ENCODE measurements at places on chromosomes 11 and 22.

GRCh38 chr22:20807315-20807752 lies 33.4 kb downstream of the SERPIND1 start:
- DNase-seq, result no peak

- no peak for DNase-seq
Observed at GRCh38 chr11:67280788-67281551, 8.1 kb upstream of the ANKRD13D start.

DNA sequence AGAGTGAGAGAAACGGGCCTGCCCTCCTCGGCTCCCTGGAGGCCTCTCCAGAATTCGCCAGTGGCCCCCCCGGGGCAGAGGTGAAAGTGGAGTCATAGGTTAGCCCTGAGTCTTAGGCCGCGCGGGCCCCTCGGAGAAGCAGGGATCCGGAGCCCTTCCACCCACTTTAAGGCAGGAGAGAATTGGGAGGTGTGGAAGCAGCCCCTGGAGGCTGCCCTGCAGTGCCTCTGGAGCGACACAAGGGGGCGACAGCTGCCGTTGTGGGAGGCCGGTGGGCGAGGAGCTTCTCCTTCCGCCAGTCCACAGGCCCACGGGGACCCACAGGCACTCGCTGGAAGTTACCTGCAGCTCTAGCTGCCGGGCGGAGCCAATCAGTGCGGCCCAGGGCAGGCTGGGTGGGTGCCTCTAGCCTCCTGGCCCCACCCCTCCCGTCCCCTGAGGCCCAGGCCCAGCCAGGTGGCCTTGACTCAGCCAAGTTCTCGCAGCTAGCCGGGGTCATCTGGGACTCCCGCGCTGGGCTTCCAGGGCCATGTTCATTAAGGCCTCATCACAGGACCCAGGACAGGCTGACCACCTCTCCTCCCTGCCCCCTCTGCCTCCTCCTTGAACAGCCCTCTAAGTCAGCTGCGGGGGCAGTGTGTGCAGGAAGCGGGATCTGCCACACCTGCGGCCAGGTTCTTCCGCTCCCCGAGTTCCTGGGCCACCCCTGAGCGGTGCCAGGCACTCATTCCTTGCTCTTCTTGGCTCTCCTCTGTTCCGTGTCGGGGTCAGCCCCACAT lies 5.0 kb downstream of the DGKZ start:
- DNase-seq, result peak; percentile 51

DNA sequence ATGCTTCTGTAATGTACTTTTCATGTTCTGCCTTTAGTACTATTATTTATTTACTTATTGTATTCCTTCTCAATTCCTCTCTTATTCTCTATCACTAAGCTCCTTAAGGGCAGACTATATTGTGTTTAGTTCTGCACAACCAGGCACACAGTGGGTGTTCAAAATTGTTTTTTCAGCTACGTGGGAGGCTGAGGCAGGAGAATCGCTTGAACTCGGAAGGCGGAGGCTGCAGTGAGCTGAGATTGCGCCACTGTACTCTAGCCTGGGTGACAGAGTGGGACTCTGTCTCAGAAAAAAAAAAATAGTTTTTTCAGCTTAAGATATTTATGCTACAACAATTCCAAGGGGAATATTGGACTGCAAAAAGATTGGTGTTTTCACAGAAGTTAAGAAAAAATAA lies 17.4 kb upstream of the DDX17 start:
- DNase-seq, result no peak

DNA sequence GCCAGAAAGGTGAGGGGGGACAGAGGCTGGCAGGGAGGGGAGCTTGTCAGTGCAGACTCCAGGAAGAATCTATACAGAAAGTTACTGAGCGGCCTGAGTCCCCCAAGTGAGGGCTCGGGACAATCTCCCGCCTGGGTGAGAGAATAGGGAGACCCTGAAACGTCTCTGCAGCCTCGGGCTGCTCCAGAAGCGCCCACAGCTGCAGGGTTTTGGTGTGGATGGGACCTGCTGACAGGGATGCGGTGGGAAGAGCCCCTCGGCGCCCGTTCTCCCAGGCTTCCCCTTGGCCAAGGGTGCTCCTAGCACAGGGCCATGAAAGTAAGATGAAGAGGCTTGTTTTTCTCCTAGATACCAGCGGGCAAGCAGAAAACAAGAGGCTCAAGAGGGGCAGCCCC lies 743 bp upstream of the RCE1 start:
- peak; percentile 24 for DNase-seq

- no peak for DNase-seq
Observed at GRCh38 chr11:12354750-12355545, 22.4 kb upstream of the PARVA start.

DNA sequence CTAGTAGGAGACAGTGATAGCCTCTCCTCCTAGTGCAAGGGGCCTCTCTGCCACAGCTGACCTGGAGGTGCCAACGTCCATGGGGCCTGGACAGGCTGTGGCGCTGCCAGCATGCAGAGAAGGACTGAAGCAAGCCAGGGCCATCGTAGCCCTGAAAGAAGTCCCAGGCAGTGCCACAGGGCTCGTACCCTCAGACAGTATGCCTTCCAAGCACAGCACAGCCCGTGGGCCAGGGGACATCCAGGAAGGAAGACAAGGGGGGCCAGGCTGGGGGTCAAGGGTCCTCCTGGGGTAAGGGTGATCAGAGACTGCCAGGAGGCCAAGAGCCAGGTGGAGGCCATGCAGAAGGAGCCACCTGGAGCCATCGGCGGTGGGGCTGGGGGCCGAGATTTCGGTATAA lies 20.4 kb upstream of the MOB2 start:
- DNase-seq, result no peak

- DNase-seq, result no peak
Observed at GRCh38 chr22:42170946-42171345, 40.3 kb upstream of the CYP2D6 start.

- no peak for DNase-seq
Observed at GRCh38 chr11:92881940-92882450, 87.5 kb upstream of the MTNR1B start.

- no peak for DNase-seq
Observed at GRCh38 chr11:7518811-7519562, 5.2 kb downstream of the PPFIBP2 start.

DNA sequence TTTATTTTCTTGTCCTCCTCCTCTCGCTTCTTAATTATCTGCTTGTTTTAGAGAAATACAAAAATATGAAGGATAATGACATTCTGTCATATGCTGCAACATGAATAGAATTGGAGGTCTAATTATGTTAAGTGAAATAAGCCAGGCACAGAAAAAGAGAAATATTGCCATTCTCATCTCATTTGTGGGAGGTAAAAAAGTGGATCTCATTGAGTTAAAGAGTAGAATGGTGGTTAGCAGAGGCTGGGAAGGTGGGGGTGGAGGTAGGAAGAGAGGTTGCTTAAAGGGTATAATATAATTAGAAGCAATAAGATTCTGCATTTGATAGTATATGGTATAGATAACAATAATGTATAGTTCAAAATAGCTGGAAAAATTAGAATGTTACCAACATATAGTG lies 231.3 kb downstream of the JRKL start:
- no peak for DNase-seq

DNA sequence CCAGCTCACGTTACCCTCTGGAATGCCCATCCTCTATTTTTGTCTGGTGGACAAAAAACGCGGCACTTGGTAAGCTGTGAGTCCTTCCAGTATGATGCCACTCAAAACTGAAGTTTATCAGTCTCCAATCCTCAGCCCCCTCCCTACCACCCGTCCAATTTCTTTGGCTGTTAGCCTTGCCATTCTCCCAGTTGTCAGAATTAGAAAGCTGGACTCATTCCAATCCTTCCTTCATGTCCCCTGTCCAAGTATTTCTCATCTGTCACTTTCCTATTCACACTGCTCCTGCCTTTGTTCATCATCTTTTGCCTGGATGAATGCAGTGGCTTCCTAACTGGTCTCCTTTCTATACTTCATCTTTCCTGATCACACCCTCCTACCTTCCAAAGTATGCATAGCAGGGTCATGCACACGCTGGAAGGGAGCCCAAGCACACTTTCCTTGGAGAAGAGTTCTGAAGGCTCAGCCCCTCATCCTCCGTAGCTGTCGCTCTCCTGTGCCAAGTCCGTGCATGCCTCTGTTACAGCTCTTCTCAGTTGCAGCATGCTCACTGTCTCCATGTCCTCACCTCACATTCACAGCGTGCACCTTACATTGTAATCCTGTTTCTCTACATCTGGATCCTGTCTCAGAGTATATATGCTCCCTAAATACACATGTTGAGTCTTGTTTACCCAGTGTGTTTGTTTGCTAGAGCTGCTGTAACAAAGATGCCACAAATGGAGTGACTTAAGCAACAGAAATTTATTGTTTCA lies 19.4 kb downstream of the APLP2 start:
- DNase-seq, result no peak

- no peak for DNase-seq
Observed at GRCh38 chr22:50117168-50117762, 27.5 kb downstream of the MOV10L1 start.

DNA sequence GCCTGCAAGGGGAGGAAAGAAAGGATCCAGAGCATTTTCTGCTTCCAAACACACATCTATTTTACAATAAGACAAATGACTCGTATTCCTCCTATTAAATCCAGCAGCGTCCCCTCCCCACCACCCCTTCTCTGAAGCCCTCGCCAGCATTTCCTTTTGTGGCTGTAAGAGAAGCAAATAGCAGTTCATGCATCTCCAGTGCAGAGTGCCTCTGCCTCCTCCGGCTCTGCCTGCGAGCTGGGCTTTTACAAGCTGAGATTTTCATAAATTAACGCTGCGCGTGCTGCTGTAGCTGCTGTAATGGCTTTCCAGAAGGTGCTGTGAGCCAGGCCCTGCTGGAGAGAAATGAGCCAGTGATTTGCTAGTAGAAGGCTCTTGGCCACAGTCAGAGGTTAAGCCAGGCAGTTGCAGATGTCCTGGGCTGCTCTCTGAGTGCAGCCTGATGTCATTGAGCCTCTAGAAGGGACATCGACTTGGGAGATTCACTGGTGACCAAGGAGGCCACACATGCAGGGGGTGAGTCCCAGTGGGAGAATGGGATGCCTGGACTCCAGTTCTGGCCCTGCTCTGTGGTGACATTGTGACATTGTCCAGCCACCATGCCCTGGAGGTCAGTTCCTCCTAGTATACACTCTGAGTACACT lies 134.5 kb upstream of the NAV2 start:
- no peak for DNase-seq

GRCh38 chr22:42880815-42881214 lies 23.7 kb upstream of the ARFGAP3 start:
- DNase-seq, result no peak

GRCh38 chr22:50260801-50261614 lies 475 bp downstream of the MAPK12 start:
- no peak for DNase-seq

- no peak for DNase-seq
Observed at GRCh38 chr11:121577106-121577848, 124.5 kb upstream of the SORL1-AS1 start.

DNA sequence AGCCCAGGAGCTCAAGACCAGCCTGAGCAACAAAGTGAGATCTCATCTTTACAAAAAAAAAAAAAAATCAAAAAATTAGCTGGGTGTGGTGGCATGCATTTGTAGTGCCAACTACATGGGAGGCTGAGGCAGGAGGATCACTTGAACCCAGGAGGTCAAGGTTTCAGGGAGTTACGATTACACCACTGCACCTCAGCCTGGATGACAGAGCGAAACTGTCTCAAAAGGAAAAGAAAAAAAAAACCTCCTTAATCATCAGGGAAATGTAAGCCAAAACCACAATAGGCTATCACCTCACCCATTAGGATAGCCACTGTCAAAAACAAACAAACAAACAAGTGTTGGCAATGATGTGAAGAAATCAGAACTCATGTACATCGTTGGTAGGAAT lies 13.4 kb downstream of the DGCR2 start:
- no peak for DNase-seq

DNA sequence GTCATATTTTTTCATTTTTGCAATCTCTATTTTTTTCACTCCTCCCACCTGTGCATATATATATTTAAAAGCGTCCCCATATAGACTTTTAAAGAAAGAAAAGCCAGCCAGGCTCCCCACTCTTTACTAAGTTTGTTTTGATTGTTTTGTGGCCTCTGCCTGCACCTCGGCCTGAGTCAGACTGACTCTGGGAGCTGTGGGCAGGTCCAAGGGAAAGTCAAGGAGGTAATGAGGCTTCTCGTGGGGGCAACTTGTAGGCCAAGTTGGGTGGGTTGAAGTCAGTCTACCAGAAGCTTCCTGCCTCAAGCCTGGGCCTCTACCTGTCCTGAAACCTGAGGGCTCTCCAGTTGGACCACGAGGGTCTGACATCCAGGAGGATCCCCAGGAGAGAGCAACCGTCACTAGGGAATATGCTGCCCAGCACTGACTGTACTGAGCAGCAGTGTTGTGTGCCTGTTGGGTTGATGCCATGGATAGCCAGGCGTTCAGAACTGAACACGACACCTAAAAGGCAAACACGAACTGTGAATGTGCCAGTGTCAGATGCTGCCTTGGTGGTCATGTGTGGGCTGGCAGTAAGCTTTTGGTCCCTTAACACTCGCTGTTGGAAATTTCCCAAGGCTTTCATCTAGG lies 58.8 kb downstream of the BMAL1 start:
- DNase-seq, result no peak

DNA sequence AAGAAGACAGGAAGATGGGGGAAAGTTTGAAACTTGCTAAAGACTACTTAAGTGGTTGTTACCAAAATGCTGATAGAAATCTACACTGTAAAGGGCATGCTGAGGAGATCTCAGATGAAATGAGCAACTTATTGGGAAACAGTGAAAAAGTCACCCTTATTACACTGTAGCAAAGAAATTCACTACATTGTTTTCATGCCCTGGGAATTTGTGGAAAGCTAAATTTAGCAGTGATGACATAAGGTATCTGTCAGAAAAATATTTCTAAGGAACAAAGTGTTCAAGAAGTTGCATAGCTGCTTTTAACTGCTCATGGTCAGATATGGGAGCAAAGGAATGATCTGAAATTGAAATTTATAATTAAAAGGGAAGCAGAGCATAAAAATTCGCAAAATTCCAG lies 702.4 kb upstream of the LRRC4C start:
- no peak for DNase-seq

DNA sequence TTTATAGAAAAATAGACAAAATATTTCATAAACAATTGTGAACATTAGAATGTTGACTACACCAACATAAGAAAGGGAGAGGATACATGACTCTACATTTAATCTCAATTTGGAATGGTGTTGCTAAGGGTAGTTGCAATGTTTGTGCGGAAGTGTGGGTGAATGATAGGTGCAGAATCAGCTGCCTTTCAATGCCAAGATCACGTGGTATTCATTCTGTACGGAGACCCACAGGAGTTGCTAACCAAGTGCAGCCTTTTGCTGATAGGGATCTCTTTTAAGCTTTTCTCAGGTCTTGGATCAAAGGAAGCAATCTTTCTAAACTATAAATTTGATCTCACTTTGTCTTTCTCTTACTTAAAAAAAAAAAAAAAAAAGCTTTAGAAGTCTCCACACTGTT lies 29.8 kb upstream of the CTSC start:
- no peak for DNase-seq

GRCh38 chr11:130124096-130124495 lies 35.5 kb upstream of the ST14 start:
- peak; percentile 75 for DNase-seq

Data from HT-29 (cell line).